ENCODE measurements at places on chromosomes 3 and 15. TPM values are rescaled to one million over a fixed set of nuclear protein-coding genes. Genes with fewer than 3 reads are reported as not detected.
A peak's percentile ranks its signal among the peaks of the same experiment; 100 is the strongest.

DNA sequence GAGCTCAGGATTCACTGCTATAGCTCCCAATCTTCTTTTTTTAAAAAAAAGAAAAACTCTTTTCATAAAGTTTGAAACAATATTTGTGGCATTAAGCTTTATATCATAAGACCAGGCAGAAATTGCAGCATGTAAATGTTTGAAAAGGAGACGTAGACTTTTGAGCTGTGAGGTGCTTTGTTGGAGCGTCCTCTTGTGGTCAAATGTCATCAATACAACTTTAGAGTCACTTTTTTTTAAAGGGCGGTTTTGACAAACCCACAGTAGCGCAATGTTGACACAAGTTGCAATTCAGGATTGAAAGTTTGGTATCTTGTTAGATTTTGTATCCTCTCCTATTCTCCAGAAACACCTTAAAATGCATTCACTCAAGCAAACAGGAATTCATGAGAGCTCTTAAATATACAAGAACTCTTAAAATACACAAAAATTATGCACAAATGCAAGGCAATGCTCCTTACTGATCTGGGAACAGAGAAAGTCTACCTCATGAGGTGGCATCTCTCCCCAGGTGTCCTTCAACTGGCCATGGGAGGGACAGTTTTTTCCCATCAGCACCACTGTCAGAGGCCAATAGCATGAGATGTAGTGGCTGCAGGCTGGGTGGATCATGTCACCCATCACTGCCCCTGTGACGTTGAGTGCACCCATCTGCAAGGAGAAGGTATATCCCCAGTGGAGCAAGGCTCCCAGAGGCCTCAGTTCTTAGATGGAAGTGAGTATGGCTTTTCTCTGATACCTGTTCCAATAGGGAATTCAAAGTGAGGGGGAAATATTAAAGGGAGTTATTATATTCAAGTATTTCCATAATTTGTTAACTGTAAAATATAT is 70.7 kb downstream of the ANXA2 start:
- no peaks in the 10 kb centered on the region for H3K4me1 ChIP-seq
- H3K27ac ChIP-seq, result no peak overlapping the region
- H3K4me3 ChIP-seq, result no peak overlapping the region
- DNase-seq, result no peak
- peaks cover 33% of the 10 kb centered on the region for H3K27me3 ChIP-seq

The SAMD7 gene
- not detected for total RNA-seq

- no peaks in the 10 kb centered on the region for H3K36me3 ChIP-seq
- H3K27me3 ChIP-seq, result no peaks in the 10 kb centered on the region
- H3K4me1 ChIP-seq, result peaks cover 7% of the 10 kb centered on the region
- no peak overlapping the region for H3K4me3 ChIP-seq
- no peak for DNase-seq
Observed at GRCh38 chr3:183331498-183331897, 78.4 kb downstream of the B3GNT5 start.

- H3K27ac ChIP-seq, result no peak overlapping the region
- no peaks in the 10 kb centered on the region for H3K27me3 ChIP-seq
- H3K4me1 ChIP-seq, result peaks cover 11% of the 10 kb centered on the region
Observed at GRCh38 chr3:113287803-113288648, 76.7 kb downstream of the BOC start.

The CPN2 gene
- 4.1 TPM for total RNA-seq

The PPARG gene
- total RNA-seq, result 6.5 TPM

DNA sequence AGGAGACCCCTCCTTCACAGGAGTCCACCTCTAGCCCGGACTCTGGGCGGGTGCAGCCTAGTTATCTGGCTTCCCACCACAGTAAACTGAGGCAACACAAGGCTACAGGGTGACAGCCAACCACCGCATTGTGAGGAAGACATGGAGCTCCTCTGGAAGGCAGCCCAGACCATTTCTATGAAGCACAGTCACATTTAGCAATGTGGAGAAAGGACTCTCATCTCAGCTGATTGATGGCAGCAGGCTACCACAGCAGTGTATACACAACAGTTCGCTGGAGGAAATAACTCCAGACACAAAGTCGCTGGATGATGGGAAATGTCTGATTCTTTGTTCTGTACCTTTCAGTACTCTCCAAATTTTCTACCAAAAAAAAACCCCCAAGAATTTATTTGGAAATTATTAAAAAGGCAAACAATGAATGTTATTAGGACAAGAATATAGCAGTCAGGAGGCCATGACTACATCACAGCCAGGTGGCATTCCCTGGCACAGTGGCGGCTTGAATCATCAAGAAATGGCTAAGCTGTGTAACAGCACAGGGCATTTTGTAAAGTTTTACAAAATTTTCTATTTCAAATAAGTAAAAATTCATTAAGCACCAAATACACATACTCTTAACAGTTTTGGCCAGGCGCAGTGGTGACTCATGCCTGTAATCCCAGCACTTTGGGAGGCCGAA is 40.1 kb downstream of the FAN1 start:
- no peak for DNase-seq
- no peaks in the 10 kb centered on the region for H3K4me1 ChIP-seq
- H3K27ac ChIP-seq, result no peak overlapping the region
- H3K4me3 ChIP-seq, result no peak overlapping the region

GRCh38 chr15:31392761-31393401 is 66.2 kb downstream of the KLF13 start:
- H3K27me3 ChIP-seq, result no peaks in the 10 kb centered on the region
- peaks cover 15% of the 10 kb centered on the region for H3K4me1 ChIP-seq
- H3K27ac ChIP-seq, result no peak overlapping the region
- H3K4me3 ChIP-seq, result no peak overlapping the region

The TLR9 gene
- total RNA-seq, result 0.61 TPM

- H3K4me1 ChIP-seq, result peaks cover 21% of the 10 kb centered on the region
- H3K4me3 ChIP-seq, result peak overlapping the region; percentile 65
- peak; percentile 65 for DNase-seq
- no peaks in the 10 kb centered on the region for H3K36me3 ChIP-seq
- H3K27me3 ChIP-seq, result no peaks in the 10 kb centered on the region
- peak overlapping the region; percentile 42 for H3K27ac ChIP-seq
Observed at GRCh38 chr15:34318277-34319079, 19.1 kb downstream of the SLC12A6 start.

GRCh38 chr3:58565621-58566397 is 11.4 kb downstream of the FAM107A start:
- H3K27me3 ChIP-seq, result no peaks in the 10 kb centered on the region
- no peaks in the 10 kb centered on the region for H3K36me3 ChIP-seq
- H3K4me1 ChIP-seq, result no peaks in the 10 kb centered on the region
- H3K27ac ChIP-seq, result no peak overlapping the region
- no peak for DNase-seq
- H3K4me3 ChIP-seq, result no peak overlapping the region

The SSR3 gene
- 163 TPM for total RNA-seq

DNA sequence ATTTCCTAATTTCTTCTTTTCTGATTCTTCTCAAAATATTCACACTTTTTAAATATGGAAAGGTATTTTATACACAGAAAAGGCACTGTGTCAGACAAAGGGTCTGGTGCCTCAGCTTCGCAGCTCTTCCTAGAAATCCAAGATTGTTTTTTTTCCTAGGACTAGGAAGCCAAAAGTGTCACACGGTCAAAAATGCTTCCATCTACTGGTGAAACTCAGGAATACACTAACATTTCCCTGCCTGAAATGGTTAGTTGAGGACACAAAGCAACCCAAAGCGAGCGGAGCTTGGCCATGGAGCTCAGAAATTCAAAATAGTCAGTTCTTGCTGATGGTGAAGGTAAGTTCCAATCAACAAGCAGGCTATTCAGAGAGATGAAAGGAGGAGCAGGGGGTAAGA is 426.5 kb upstream of the RASGRP1 start:
- no peak overlapping the region for H3K4me3 ChIP-seq
- H3K27me3 ChIP-seq, result no peaks in the 10 kb centered on the region
- H3K36me3 ChIP-seq, result no peaks in the 10 kb centered on the region
- no peaks in the 10 kb centered on the region for H3K4me1 ChIP-seq

DNA sequence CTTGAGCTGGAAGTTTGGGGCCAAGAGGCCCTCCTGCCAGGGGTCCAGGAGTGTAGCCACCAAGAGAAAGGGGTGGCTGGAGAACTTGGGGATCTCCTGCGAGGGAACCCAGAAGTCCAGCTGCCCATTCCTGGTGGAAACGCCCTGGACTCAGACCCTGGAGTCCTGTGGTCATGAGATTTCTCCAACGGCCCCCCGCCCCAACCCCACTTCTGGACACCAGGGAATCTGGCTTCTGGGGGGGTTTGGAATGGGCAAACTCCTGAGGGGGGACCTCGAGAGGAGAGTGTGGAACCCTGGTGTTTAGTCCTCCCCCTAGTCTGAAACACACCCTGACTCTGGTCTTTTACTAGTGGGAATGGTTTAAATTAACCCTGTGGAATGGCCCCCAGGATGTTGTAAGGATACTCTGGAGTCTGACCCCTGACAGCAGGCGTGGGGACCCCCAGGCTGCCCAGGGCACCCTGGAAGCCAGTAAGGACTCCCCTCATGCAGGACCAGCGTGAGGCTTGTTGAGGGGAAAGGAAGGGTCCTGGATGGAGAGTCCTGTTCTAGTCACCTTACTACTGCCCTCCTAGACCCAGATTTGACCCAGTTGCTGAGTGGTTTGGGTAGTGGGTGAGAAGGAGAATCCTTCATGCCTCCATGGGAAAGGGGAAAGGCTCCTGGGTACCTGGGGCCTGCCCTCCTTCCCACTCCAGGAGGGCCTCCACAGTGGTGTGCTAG is 540 bp downstream of the KLHDC8B start:
- H3K27ac ChIP-seq, result peak overlapping the region; percentile 49
- no peak for DNase-seq
- no peaks in the 10 kb centered on the region for H3K36me3 ChIP-seq

The SAMMSON gene
- total RNA-seq, result not detected

All from adrenal gland (tissue), 19 donors.